ENCODE measurements at places on chromosomes 1 and 21.

GRCh38 chr1:181397845-181398244, 85.5 kb upstream of the CACNA1E start:
- no peak for DNase-seq

GRCh38 chr1:76891931-76892622, 24.8 kb downstream of the ST6GALNAC5 start:
- DNase-seq, result no peak

- no peak for DNase-seq
Measured at GRCh38 chr1:91397605-91398004, 7.0 kb downstream of the HFM1 start.

- peak; percentile 65 for DNase-seq
Measured at GRCh38 chr1:32205401-32206370, at the start of gene IQCC. Gene IQCC, plus strand, starts transcription at chr1:32205671. Its CDS starts 11 bp downstream, at chr1:32205682.

DNA sequence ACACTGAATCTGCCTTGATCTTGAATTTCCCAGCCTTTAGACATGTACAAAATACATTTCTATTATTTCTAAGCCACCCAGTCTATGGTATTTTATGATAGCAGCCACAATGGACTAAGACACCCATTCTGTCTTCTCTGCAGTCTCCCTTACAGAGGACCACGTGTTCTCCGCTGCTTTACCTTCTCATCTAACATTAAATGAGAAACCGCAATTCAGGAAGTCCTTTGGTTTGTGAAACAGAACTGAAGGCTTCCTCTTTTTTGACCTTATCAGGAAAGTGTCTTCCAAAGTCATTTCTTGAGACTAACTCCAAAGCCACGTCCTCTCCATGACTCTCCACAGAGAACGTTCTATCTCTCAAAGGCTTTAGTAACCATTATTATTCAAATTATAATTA, 560.1 kb downstream of the OMA1 start:
- no peak for DNase-seq

DNA sequence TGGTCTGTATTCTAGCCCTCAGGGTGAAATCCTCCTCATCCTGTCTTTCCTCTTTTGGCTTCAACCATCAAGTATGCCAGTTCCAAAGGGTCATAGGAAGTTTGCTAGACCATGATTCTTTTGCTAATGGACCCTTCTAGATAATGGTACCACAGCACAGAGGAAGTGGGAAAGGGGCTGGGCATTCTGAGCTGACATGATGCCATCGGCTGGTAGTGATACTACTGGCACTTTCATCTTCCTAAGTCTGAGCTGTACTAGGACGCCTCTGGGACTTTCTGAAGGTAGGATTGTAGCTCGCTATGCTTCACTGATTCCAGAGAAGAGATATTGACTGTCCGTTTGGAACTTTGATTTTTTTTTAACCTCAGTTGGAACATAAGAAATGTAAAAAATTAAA, 11.4 kb downstream of the FASLG start:
- no peak for DNase-seq

DNA sequence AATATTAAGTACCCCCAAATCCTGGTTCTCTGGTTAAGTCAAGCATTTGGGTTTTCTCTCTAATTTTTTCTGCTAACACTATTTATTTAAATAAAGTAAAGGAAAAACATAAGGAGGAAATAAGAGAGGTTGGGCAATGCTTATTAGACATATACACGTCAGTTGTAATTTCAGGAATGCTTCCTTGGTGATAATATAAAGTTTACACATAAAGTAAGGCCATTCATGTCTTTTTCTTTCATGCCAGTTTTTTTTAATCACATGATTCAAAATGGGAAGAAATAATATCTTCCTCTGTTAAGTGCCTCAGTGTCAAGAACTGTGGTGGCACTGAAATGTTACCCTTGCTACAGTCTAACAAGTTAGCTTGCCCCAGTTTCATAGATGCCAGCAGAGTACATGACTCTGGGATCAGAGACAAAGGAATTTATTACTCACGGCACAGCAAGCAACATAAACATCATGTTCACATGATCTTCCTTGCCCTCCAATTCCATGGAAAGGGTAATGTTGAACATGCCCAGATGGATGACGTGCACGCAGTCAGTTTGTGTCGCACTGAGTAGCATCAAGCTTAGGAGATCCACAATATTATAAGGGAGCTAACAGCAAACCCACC, 184.9 kb downstream of the PLA2G4A start:
- no peak for DNase-seq

GRCh38 chr1:174580801-174581200, 133.0 kb downstream of the GPR52 start:
- no peak for DNase-seq

DNA sequence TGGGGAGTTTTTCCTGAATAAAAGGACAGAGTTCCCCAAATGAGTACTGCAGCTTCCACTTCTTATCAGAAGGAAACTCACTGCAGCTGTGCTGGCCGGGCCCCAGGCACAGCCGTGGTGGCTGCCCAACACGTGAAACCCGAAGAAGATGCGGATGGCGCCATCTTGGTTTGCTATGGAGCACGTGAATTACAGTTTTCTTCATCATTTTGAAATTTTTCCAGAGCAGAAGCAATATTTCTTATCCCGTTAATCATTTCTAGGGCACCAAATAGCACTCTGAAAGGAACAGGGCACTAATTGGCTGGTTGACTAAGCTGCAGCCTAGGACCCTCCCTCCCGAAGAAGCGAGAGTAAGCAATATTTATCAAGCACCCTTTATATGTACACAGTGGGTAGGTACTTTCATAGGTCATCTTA, 63.2 kb upstream of the EPS8L3 start:
- no peak for DNase-seq

- no peak for DNase-seq
Measured at GRCh38 chr1:58325866-58326265, 220.7 kb downstream of the OMA1 start.

GRCh38 chr1:101205457-101205856, 31.4 kb upstream of the S1PR1 start:
- no peak for DNase-seq

GRCh38 chr1:109467301-109467777, 993 bp downstream of the SYPL2 start:
- no peak for DNase-seq

GRCh38 chr1:1809489-1809888, 31.2 kb upstream of the NADK start:
- DNase-seq, result no peak

GRCh38 chr1:241479294-241479693, 40.3 kb downstream of the FH start:
- DNase-seq, result no peak

- no peak for DNase-seq
Measured at GRCh38 chr1:210244746-210245367, 12.3 kb downstream of the SERTAD4 start.

GRCh38 chr1:226201029-226201593, 14.6 kb upstream of the ACBD3 start:
- no peak for DNase-seq

- no peak for DNase-seq
Measured at GRCh38 chr1:221268295-221268694, 389.1 kb downstream of the HLX start.

GRCh38 chr21:35303085-35303484, 254.0 kb upstream of the RUNX1 start:
- DNase-seq, result no peak

DNA sequence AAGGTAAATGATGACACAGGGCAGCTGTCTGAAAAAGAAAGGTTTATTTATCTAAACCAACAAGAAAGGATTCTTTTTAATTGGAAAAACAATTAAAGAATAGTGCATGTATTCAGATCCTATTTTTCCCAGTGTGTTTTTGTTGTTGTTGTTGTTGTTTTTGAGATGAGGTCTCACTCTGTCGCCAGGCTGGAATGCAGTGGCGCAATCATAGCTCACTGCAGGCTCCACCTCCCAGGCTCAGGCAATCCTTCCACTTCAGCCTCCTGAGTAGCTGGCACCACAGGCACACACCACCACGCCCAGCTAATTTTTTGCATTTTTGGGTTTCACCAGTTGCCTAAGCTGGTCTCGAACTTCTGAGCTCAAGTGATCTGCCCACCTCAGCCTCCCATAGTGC, 22.1 kb downstream of the NEK2 start:
- no peak for DNase-seq

- DNase-seq, result no peak
Measured at GRCh38 chr21:29124645-29125044, 5.8 kb upstream of the MAP3K7CL start.

GRCh38 chr1:51000651-51001050, 30.6 kb downstream of the CDKN2C start:
- no peak for DNase-seq

DNA sequence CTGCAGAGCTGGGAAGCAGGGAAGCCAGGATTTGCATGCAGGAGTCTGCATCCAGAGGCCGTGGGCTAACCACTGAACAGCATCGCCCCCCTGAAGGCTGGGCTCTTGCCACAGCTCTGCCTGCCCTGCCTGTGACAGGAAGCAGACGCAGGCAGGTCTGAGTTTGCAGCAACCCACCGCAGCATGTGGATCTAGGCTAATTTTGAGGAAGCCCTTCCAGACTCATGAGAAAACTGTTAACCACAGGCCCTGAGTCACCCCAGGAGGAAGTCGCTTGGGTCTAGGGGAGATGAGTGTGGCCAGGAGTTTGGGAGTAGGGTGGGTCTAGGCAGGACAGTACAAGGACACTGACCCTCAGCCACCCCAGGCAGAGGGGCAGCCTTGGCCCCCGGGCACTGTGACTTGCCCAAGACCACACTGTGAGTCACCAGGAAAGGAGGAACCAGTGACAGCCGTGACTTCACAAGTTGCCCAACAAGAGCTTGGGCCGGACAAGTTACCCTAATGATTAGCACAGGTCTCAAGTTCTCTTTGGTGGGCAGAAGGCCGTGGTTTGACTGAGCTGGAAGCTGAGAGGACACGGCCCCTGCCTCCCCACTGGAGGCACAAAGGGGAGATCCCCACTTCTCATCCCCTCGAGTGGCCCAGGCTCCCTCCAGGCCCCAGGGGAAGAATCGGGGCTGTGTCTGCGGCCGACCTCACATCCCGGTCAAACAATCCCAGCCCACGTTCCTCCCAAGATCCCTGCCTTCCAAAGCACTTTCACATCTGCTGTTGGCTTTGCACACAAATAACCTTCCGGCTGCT, 826 bp downstream of the LAPTM5 start:
- DNase-seq, result peak; percentile 51
